Stimulated activated CD8-positive, alpha-beta memory T cell treated with anti-CD3 and anti-CD28 coated beads, Interleukin-15, amount 100 ng/mL, for 1 hour (primary cell): ENCODE measurements at places on chromosomes 2 and 18.

GRCh38 chr2:27709960-27710575 is 46.4 kb downstream of the SLC4A1AP start:
- DNase-seq, result no peak

DNA sequence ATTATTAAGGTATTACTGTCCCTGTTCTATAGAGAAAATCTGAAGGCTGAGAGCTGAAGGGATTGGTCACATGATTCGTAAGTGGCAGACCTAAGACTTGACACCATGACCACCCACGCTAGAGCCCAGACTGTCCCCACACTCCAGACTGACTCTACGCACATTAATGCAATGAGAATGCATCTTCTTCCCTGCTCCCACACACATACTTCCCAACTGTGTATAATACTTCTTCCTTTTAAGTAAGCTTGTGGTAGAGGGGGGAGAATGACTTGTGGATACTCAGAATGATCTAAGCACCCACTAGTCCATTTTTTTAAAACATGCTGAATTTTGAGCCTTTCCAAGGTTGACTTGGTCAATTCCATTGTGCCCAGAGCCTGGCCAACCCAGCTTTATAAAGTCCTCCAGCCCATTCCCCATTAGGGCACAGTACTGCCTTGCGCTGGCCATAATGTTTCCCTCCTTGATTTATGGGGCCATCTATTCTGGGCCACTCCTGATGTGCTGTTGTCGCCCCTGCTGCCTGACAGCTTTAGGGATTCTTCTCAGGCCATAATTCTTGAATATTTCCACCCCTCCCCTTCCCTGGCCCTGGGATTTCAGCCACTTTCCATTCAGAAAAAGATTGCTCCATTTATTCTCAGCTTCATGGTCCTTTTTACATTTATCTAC is 28.7 kb downstream of the ALK start:
- DNase-seq, result no peak

- no peak for DNase-seq
Observed at GRCh38 chr2:54500404-54501205, 44.5 kb downstream of the SPTBN1 start.

- no peak for DNase-seq
Observed at GRCh38 chr2:196966061-196966460, 39.6 kb upstream of the PGAP1 start.

GRCh38 chr2:226273440-226273839 is 526.2 kb downstream of the IRS1 start:
- DNase-seq, result no peak

DNA sequence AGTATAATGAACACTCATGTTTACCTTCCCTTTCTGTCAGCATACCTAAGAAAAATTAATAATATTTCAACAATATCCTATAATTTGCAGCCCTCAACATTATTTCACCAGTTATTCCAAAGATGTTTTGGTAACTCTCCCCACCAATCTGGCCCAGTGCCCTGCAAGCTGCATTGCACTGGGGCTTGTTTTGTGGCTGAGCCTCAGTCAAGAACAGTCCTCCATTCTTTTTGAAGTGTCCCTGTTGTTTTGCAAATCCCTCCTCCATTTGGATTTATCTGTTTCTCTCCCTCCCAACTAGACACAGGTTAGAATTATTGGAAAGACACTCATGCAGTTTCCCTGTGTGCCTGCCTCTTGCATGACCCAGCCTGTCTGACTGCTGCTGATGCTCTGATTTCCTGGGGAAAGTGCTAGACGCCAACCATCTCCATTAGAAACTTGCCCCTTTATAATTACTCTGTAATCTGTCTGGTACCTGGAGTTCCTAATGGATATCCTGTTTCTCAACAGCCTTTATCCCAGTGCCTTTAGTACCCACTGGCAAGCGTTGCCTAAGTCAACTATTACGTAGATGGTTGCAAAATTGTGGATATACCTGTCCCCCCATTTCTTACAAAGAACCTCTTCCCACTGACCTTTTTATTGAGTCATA is 60.2 kb downstream of the EIF5B start:
- DNase-seq, result no peak

- no peak for DNase-seq
Observed at GRCh38 chr2:72623481-72623880, 202.4 kb downstream of the EXOC6B start.

DNA sequence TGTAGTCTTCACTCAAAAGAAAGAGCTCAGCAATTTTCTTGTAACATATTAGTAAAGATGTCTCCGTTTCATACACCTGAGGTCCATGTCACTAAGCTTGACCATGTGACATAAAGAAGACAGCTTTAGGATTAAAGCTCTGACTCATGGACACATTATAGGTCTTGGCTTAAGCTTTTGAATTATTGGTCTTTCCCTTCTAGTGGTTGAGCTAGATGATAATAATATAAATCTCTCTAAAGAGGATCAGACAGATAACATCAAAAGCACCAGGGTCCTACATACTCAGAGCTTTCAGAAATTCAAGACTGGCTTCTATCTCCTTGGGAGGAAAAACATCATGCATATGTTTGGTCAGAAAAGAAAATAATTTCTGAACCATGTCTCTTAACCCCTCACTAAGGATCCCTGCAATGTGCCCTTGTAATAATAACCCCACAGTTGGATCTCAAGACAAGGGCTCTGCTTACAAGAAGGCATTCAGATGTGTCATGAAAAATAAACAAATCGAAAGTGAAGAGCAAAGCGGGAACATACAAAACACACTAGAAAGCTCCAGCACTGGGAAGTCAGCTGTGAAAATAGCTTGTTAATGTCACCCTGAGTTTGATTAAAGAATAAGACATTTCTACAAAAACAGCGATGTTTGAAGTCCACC is 174.5 kb downstream of the PID1 start:
- DNase-seq, result no peak

- DNase-seq, result no peak
Observed at GRCh38 chr2:204272610-204273287, 272.5 kb upstream of the PARD3B start.

GRCh38 chr2:30110773-30111172 is 36.0 kb upstream of the YPEL5 start:
- no peak for DNase-seq

DNA sequence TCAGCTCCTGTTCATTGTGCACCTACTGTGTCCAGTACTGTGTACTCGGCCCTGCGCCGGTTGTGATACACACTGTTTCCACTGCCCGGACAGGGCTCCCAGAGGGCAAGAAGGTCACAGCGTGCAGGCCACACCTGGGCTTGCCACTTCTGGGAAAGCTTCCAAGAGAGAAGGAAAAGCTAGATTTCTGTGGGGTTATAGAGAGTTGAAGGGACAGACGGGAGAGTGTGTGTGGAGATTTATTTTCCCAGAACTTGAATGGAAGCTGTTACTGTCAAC is 3.8 kb upstream of the CNDP1 start:
- no peak for DNase-seq

GRCh38 chr2:105858868-105859693 is 114.4 kb downstream of the NCK2 start:
- DNase-seq, result no peak

DNA sequence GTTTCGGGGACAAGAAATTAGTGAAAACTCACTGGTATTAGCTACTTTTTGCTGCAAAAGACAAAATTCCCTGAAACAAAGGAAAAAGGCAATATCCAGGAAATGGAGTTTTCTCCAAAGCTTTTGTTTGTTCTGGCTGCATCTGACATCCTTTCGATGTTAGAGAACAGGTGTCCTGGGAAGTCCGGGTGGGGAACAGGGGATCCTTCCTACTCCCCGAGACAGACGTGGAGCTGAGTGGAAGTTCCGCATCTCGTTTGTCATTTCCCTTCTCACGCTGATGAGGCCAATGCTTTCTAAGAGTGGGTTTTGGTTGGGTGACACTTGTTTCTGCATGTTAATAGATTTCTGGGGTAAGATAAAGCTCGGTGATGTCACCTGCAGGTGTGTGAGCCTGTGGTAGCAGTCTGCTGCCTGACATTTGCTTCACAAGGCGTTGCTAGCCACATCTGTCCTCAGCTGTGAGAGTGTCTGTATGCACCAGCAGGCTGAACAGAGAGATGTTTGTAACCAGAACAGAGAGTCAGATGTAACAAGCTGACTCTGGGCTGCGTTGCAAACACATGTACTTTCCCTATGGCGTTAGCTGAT is 125.9 kb downstream of the ACOXL start:
- peak; percentile 40 for DNase-seq

DNA sequence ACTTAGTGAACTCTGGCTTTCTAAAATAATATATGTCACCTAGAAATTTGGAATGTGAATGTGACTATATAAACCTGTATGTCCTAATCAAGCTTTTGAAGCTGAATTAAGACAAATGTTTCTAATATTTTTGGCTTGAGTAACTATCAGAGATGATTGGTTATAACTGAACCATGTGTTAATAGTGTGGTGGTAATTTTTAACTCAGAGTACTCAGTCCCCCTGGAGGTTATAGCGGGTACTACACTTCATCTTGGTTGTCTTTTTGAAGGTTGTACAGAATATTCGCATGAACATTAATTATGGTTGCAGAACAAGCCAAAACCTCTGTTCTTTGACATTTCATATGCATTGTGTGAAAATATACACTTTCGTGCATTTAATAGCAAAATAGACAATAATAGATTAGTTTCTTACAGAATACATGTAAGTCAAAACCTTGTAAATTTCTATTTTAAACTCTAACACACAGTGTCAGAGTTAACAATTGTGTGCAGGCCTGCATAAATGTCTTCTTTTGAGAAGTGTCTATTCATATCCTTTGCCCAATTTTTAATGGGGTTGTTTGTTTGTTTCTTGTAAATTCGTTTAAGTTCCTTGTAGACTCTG is 86.0 kb downstream of the OSBPL6 start:
- peak; percentile 14 for DNase-seq

GRCh38 chr2:239535413-239536144 is 134.8 kb upstream of the HDAC4 start:
- no peak for DNase-seq

GRCh38 chr2:219254590-219255201 is 978 bp upstream of the TUBA4A start:
- DNase-seq, result no peak

DNA sequence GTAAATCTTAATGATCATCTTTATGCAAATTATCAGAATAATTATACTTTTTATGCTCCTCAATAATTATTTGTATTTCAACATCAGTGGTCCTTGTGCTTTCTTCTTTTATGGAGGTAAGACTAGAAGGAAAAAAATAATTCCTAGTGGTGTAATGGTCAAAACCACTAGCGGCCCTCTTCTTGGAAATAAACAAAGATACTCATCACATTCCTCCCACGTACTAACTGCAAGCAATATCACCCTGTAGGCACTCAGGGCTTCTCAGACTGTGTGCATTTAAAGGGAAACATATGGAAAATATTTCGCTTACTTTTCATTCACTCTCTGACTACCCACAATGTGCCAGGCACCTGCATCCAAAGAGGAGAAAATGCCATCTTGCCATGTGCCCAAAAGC is 263.7 kb downstream of the DOK6 start:
- DNase-seq, result no peak

DNA sequence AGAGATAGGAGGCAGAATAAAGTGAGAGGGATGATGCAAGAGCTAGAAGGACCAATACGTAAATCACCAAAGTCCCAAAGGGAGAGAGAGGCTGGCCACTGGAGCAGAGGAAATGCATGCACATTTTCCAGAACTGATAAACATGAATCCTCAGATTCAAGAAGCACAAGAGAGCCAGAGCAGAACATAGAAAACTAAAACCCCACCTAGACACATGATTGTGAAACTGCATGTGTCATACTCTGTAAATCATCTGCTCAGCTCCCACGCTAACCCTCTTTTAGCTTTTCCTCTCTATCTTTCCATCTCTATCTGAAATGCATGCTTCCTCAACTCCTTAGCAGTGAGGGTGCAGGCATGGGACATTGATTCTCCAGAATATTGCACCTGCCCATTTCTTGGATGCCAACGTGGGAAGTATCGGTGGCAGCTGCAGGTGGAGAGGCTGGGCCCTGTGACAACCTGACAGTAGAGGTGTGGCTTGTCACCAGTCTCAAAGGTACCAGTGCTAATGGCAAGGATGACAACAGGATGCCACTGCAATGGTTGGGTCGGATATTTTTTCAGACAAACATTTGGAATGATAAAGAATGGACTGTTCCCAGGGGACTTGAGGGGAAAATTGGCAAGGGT is 89.3 kb upstream of the OTOS start:
- DNase-seq, result no peak

DNA sequence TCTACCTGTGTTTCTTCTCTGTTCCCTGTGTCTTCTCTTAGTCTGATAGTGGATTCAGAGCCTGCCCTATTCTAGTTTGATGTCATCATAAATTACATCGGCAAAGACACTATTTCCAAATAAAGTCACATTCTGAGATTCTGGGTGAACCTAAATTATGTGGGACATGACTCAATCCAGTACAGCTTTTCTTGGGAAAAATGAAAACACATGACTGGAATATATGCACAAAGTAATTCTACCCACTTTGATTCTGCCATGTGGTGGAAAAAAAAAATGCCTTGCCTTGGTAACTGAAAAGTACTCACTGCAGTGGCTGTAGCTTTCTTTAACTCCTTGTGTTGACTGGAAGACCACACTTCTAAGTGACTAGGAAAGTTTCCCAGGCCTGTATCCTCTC is 73.7 kb downstream of the LRATD1 start:
- no peak for DNase-seq

- DNase-seq, result peak; percentile 26
Observed at GRCh38 chr2:37324786-37325624, at the start of gene PRKD3. Gene PRKD3, minus strand, starts transcription at chr2:37324833. Its CDS starts 8,309 bp downstream, at chr2:37316524.

DNA sequence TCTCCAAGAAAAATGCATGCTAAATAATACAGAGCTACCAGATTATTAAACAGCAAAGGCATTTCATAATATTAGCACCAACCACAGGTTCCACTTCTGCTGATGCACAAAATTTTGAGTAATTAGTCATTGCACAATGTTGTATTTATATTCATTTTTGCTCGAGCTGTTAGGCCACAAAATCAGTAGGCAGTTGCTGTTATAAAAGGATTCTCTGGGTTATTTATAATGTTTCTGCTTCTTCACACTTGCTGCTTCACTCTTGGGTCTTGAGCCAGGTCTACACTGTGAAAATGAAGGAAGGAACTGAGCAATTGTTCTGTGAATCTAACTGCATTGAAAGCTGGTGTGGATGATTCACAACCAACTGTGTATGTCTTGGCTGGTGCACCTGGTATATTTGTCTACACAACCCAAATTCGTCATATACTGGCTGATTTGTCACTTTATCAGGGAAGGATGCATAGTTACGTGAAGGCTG is 38.3 kb downstream of the MRPL33 start:
- no peak for DNase-seq

- DNase-seq, result no peak
Observed at GRCh38 chr18:80198994-80199748, 48.1 kb downstream of the PARD6G start.

GRCh38 chr2:88808652-88809051 is 117.2 kb downstream of the RPIA start:
- no peak for DNase-seq

DNA sequence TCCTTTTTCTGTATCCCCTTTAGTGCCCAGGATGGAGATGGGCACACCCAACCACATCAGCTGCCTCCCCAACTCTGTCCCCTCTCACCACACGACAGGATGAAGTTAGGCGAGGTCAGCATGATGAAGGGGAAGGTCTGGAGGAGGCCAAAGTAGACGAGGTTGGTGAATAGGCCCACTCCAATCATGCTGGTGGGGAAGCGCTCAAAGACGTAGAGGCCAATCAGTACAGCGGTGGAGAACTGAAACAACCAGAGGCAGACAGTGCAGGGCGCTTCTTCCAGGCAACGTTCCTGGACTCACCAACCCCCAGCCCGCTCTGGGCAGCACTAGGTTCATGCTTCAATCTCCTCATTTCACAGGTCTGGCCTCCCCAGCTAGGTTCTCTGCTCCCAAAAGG is 2.9 kb downstream of the TEX261 start:
- no peak for DNase-seq

GRCh38 chr2:189214484-189214883 is 34.9 kb upstream of the COL5A2 start:
- DNase-seq, result no peak

GRCh38 chr2:220876080-220876824 is 695.9 kb downstream of the EPHA4 start:
- no peak for DNase-seq
